ENCODE measurements at places on chromosomes 11 and 22.
A peak's percentile ranks its signal among the peaks of the same experiment; 100 is the strongest.

DNA sequence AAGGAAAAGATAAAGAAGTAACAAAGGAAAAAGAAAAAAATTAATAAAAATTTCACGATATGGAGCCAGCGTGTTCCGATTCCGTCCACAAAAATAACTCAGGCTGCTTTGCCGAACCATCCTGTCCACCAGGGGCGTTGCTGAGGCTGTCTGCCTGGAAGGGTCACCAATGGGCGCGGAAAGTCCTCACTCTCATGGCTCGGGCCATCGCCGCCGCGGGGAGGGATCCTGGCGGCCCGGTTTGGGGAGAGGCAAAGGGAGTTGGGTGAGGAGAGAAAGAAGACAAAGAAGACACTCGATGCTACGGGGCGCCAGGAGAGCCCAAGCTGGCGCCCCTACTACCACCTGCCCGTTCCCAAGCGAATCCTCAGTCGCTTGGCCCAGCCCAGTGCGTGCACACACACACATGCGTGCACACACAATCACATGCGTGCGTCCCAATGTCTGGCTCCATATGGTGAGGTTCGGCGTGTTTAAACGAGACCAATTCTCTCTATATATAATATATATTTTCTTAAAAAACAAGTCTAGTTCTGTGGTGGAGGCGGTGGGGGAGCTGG lies 5.6 kb upstream of the PYGM start:
- no peak for DNase-seq

- no peak for DNase-seq
Measured at GRCh38 chr11:2140411-2141400, 1.5 kb upstream of the IGF2 start.

GRCh38 chr11:86627776-86628455 lies 44.5 kb downstream of the ME3 start:
- DNase-seq: no peak

DNA sequence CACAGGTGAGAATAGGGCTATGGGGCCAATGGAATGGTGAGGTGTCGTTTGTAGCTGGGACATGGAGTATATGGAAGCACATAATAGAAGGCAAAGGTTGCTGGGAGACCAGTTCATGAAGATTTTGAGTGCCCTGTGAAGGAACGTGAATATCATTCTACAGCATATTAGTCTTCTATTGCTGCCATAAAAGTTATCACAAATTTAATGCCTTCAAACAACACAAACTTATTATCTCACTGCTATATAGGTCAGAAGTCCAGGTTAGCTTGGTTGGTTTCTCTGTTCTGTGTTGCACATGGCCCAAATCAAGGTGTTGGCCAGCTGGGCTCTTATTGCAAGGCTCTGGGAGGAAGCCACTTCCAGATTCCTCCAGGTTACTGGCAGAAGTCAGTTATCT lies 110.6 kb downstream of the SYN3 start:
- DNase-seq: no peak

- DNase-seq: no peak
Measured at GRCh38 chr11:31804312-31805036, 6.6 kb downstream of the PAX6 start.

DNA sequence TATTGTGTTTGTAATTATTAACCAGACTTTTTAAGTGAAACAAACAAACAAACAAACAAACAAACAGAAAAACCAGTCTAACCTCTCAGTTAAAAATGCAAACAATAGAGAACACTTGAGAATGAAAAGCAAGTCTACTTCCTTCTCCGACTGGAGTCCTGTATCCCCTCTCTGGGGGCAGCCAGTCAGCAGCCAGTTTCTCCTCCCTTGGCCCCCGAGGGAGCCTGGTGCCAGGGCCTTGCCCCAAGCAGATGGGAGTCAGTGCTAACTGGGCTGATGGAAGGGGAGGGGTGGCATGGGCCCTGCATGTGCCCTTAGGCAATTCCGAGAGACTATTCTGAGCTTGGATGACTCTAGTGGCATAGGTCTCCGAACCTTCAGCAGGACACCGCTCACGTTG lies 137.2 kb downstream of the GRIK4 start:
- no peak for DNase-seq

DNA sequence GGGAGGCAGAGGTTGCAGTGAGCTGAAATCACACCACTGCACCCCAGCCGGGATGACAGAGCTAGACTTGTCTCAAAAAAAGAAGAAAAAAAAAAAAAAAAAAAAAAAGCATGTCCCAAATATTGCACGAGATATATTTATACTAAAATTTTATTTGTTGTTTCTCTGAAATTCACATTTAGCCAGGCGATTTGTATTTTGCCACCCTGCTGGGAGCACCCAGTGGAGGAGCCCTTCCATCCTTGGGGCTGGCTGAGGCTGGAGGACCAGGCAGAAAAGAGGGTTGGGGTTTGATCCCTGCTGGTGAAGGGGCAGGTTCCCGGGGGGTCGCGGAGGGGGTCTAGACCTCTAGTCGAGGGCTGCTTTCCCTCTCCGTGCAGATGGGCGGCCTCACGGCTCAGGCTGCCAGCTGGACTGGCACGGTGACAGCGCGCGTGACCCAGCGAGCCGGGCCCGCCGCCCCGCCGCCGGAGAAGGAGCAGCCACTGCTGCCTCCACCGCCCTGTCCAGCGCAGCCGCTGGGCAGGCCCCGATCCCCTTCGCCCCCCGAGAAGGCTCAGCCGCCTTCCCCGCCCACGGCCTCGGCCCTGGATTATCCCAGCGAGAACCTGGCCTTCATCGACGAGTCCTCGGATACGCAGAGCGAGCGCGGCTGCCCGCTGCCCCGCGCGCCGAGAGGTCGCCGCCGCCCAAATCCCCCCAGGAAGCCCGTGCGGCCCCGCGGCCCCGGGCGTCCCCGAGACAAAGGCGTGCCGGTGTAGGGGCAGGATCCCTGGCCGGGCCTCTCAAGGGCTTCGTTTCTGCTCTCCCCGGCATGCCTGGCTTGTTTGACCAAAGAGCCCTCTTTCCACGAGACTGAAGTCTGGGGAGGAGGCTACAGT lies 952 bp upstream of the CATSPERZ start:
- no peak for DNase-seq

DNA sequence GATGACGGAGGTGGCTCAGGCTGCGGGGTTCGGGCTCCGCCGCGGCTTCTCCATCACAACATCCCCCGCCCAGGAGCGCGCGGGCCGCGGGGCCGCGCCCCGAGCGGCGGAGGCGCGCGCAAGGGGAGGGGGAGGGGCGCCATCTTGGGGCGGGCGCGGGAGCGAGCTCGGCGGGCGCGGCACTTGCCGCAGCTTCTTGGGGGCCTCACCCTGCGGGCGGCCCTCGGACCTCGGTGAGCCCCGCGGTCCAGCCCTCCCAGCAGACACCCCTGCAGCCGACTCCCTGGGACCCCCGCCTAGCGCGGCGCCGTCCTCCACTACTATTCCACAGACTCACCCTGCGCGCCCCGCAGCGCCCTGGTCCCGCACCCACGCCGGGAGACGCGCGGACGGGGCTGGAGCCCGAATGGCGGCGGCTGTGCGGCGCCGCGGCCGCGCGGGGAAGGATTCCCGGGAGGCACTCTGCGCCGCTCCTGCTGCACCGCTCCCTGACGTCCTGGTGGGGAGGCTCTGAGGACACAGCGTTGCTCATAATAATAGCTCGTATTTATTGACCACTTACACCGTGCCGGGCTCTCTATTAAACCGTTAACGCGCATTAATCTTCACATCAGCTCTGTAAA lies at the start of gene APBB1:
TSS of gene APBB1 (minus strand) at position 86 of the 623 bp plus-strand sequence. CDS start 7,747 bp downstream, outside the sequence.
- DNase-seq: peak; percentile 77

Measured in renal pelvis (tissue), 12 donors.